CD4-positive, alpha-beta T cell treated with Interleukin-6 for 4 hours (primary cell): ENCODE measurements at places on chromosomes 3 and 15.

- DNase-seq, result no peak
Measured at GRCh38 chr3:122589297-122589696, 11.8 kb downstream of the PARP15 start.

DNA sequence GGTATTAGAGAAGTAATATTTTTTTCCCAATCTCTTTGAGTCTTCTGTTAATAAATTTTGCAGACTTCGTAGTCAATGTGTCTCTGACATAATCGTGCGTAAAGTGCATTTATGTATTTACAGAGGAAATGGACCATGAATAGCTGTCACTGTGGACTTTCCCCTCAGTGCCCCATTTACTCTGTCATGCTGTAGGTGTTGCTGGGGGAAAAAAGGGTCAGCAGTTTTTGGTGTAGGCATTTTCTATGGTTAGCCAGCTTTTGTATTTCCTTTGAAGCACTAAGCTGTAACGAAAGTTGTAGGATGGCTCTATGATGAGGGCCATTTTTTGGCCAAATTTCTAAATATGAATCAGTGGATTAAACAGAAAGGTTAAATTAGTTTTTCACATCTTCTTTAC, 598.4 kb downstream of the FGF12 start:
- no peak for DNase-seq

DNA sequence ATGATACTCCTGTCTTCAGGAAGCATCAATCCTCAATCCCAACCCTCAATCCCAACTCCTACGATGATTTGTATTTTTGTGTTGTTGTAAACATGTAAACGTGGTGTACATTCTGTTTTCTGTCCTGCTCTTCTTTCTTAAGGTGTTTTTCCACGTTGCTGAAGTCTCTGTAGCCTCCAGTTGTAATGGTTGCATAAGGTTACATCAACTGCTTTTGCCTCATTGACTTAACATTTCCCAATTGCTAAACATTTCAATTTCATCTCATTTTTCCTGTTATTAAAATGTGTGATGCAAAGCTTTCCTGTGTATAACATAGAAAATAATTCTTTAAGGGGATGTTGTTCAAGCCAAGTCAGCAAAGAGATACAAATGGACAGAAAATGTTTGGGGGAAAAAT, 33.4 kb downstream of the HRH1 start:
- no peak for DNase-seq

DNA sequence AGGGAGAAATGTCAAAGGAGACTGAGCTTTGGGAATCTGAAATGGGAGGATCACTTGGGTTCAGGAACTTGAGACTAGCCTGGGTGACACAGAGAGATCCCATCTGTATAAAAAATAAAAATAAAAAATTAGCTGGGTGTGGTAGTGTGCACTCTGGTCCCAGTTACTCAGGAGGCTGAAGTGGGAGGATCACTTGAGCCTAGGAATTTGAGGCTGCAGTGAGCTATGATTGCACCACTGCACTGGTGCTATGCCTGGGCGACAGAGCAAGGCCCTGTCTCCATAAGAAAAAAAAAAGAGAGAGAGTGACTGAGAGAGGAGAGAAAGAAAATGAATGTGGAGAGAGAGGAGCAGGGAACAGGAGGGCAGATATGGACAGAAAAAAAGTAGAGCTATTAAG, 72.8 kb downstream of the SENP2 start:
- no peak for DNase-seq

DNA sequence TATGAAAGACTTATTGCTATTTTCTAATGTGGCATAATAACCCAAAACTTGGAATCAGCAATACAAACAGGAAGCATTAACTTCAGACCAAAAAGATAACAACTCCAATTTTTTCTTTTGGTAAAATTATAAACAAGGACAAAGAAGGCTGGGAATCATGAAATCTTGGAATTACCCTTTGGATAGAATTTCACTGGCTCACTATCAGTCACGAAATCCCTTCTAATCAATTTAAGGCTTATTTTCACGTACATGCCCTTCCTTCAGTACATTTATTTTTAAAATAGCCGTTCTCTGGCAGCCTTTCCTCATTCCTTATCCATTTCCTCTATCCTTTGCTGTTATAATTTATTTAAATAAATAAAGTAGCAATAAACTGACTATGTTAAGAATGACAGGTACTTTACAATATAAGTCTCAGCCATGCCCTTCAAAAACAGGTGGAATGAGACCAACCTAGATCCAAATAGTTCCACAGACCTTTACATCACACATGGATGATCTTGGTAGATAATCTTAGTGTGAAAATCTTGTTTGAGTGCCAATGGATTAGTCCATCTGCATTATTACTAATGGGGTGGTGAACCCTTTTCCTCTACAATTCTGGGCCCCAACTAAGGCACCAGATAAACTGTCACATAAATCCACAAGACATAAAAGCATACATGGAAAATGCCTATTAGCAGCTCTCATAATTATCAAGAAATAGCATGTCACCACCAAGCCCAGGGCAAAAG, 38.9 kb downstream of the ABI3BP start:
- no peak for DNase-seq

- DNase-seq, result no peak
Measured at GRCh38 chr3:100213891-100214573, 46.8 kb upstream of the TBC1D23 start.

- peak; percentile 8 for DNase-seq
Measured at GRCh38 chr3:171172070-171172469, 145.6 kb upstream of the SLC2A2 start.

DNA sequence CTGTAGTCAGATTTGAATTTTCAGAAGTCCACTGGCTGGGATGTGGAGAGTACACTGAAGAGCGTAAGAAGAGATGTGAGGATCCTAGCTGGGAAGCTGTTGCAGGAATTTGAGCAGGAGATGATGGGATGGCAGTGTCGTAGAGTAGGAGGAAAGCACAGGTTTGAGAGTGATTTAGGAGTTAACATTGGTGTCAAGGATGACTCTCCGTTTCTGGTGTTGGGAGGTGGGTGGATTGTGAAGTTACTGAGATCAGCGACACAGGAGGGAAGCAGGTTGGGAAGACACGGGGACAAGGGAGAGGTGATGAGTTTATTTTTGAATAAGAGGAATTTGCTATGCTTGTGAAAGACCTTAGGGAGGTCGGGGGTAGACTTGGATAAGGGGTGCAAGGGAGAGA, 434.2 kb upstream of the TPM1 start:
- DNase-seq, result no peak

DNA sequence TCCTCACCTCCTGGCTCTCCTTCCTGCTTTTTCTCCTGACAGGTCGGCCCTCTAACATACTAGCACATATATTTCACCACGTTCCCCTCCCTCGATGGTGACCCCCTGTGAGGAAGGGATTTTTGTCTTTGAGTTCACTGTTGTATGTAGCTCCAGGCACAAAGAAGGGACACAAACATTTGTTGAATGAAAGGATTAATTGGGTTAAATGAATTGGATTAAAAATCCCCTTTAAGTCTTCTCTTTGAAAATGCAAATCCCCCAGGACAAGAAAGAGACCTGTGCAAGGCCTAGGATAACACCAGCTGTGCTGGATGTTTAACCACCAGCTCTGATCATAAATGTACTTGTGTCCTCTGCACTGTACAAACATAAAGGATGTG, 3.3 kb downstream of the CALML4 start:
- DNase-seq, result no peak

DNA sequence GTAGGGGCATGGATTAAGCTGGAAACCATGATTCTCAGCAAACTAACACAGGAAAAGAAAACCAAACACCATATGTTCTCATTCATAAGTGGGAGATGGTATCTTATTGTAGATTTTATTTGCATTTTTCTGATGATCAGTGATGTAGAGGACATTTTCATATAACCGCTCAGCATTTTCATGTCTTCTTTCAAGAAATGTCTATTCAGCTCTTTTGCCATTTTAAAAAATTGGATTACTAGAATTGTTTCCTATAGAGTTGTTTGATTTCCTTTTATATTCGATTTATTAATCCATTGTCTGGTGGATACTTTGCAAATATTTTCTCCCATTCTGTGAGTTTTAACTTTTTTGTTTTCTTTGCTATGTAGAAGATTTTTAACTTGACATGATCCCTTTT, 682.2 kb upstream of the BCHE start:
- no peak for DNase-seq

GRCh38 chr3:12158387-12159226, at the start of gene TIMP4:
TSS of gene TIMP4 (minus strand) at chr3:12158912. CDS start at chr3:12158840, 72 bp downstream.
- DNase-seq, result no peak

DNA sequence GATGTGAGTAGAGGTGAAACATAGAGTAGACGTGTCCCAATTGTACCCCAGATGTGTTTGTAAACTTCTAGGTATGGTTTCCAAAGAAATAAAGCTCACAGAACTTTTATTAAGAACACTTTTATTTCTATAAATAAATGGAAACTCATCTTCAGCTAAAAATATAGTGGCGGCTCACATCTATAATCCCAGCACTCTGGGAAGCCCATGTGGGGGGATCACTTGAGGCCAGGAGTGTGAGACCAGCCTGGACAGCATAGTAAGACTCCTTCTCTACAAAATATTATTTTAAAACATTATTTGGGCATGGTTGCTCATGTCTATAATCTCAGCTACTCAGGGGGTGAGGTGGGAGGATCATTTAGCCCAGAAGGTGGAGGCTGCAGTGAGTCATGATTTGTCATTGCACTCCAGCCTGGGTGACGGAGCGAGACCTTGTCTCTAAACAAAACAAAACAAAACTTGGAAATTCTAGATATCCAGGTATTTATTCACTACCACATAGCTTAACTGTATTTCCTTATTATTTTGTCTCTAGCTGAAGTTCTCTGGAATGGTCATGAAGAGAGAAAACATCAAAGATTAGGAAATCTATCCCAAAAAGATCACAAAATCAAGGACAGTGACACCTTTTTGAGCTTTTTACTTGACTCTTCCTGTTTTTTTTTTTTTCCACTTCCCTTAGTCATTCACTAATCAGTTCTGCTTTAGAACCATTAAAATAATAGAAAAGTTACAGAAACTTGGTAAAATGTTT, 258.1 kb downstream of the TIGIT start:
- no peak for DNase-seq

- DNase-seq, result no peak
Measured at GRCh38 chr3:100163787-100164186, 49.5 kb upstream of the FILIP1L start.

DNA sequence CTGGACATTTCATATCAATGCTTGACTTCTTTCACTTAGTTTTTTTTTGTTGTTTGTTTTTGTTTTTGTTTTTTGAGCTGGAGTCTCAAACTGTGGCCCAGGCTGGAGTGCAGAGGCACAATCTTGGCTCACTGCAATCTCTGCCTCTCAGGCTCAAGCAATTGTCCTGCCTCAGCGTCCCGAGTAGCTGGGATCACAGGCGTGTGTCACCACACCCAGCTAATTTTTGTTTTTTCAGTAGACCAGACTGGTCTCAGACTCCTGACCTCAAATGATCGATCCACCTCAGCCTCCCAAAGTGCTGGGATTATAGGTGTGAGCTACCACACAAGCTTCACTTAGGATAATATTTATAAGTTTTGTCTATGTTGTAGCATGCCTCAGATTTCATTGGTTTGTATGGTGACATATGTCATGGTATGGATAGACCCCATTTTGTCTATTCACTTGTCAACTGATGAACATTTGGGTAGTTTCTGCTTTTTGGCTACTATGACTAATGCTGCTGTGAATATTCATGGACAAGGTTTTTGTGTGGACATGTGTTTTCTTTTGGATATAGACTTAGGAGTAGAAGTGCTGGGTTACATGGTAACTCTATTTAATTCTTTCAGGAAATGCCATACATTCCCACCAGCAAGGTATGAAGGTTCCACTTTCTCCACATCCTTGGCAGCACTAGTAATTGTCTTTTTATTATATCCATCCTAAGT, 6.8 kb upstream of the PRR23E start:
- no peak for DNase-seq
